Activated CD4-positive, CD25-positive, alpha-beta regulatory T cell (primary cell): ENCODE measurements at places on chromosomes 5 and 9.

GRCh38 chr5:153135411-153135810 is 355.1 kb upstream of the GRIA1 start:
- DNase-seq = no peak

DNA sequence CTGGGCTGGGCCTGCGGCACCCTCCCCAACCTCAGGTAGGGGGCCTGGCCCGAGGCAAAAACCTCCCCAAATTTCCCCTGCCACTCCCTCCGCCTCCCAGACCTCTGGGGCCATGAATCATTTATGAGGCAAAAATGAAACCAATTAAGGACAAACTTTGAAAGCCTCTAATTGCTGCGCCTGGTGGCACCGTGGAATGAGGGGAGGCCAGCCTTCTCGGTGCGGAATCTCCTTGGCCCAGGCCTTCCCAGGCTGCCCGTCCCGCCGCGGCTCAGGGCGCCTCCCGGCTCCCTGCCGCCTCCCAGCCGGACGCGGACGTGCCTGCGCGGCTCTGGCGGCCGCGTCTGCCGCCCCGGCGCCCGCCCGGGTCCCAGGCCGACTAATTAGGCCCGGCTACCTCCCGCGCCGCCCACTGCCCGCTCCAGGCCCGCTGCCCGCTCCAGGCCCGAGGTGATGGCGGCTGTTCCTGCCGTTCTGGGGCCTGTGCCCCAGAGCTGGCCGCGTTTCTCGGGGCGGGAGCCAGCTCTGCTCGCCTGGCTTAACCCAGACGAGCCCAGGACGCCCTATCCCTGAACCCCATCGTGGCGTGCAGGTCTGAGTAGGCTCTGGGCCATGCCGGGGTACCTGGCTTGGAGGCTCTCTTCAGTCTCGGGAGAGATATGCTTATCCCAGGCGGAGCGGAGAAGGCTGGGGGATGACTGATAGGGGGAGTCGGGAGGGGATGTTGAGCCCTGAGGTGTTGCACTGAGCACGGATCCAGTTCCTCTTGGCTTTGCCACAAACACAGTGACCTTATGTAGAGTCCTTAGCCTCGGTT is 20.1 kb downstream of the CXXC5 start:
- no peak for DNase-seq

GRCh38 chr5:109053995-109054417 is 306.3 kb downstream of the FER start:
- no peak for DNase-seq

DNA sequence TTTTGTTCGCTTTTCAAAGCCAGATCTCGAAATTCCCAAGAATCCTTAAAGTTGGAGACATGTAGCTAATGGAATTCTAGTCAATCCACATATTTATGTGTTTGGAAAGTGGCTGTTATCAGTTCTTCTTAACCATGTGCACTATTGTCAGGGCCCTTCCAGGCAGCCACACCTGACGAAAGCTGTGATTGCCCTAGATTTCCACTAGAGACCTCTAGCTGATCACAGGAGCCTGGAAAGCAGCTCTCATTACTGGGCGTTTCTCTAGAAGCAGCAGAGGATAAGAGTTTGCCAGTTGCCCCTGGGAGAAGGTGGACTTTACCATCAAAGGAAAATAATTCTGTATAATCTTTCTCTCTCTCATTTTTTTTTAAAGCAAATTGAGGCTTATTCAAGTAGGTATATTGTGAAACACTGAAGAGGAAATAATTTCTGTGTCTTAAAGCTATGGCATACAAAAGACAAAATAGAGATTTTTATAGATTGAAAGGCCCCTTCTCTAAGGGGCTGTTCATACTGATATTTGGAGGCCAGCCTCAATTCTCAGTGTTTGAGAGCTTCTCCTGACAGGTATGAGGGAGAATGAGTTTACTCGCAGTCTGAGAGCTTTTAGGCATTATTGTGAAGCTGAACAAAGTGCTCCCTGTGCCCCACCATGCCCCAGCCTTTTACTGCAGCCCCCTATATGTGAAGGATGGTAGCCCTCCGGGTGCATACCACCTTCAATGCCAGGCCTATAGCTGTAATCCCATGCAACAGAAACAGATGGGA is 405.4 kb upstream of the ACTBL2 start:
- DNase-seq = no peak

GRCh38 chr9:120868676-120869359 is 8.2 kb downstream of the PHF19 start:
- peak; percentile 99 for DNase-seq

GRCh38 chr5:95075111-95075510 is 209.8 kb downstream of the MCTP1 start:
- DNase-seq = no peak

GRCh38 chr5:74122979-74123590 is 497.1 kb downstream of the ARHGEF28 start:
- no peak for DNase-seq
